ENCODE measurements at places on chromosomes 5 and 9. TPM values are rescaled to one million over a fixed set of nuclear protein-coding genes. Genes with fewer than 3 reads are reported as not detected.

The FAM219A gene
- 3.8 TPM for polyA plus RNA-seq

The SH3RF2 gene
- 25.0 TPM for polyA plus RNA-seq

The LAMC3 gene
- polyA plus RNA-seq = 0.44 TPM

DNA sequence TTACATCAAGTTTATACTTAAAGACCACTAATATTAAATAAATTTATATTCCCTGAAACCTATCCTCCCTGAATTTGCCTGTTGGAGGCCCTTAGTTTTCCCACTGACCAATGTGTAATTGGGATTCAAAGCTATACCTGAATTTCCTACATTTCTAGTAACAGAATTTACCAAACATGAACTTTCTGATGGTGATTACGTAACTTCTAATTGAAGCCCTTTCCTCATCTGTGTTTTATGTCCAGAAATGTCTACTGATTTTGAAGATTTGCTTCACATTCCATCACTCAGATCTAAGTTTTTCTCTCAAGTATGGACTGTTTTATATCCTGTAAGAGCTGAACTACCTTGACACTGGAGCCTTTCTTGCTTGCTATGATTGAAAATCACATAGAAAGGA lies 12.8 kb downstream of the ZFP62 start:
- H3K4me3 ChIP-seq = no peak overlapping the region
- no peaks in the 10 kb centered on the region for H3K27me3 ChIP-seq
- H3K36me3 ChIP-seq = peaks cover 31% of the 10 kb centered on the region
- DNase-seq = no peak

DNA sequence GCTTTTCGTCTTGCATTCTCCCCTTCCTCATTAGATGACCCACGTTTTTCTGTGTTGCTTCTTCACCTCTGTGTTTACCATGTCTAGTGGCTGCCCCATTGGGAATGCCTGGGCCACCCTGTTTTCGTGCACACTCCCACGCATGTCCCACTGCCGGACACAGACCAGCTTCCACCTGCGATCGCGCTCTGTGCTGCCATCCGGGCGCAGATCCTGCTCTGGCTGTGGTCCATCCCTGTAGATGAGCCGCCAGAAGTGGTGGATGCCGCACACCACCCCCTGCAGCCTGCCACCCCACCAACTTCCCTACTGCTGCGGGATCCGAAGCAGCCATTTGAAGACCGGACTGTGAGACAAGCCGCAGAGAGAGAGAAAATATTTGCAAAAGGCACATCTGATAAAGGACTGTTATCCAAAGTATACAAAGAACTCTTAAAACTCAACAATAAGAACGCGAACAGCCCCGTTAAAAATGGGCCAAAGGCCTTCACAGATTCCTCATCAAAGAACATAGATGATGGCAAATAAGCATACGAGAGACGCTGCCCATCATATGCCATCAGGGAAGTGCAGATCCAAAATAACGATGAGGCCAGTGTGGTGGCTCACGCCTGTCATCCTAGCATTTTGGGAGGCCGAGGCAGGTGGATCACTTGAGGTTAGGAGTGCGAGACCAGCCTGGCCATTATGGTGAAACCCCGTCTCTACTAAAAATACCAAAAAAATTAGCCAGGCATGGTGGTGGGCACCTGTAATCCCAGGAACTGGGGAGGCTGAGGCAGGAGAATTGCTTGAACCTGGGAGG lies 163.7 kb downstream of the COL23A1 start:
- H3K27me3 ChIP-seq = no peaks in the 10 kb centered on the region
- no peak for DNase-seq
- no peaks in the 10 kb centered on the region for H3K36me3 ChIP-seq
- no peak overlapping the region for H3K27ac ChIP-seq
- H3K4me1 ChIP-seq = no peaks in the 10 kb centered on the region

GRCh38 chr9:94717761-94718160 lies 8.7 kb upstream of the AOPEP start:
- H3K36me3 ChIP-seq = no peaks in the 10 kb centered on the region
- no peak overlapping the region for H3K4me3 ChIP-seq
- no peaks in the 10 kb centered on the region for H3K4me1 ChIP-seq
- no peak overlapping the region for H3K27ac ChIP-seq
- DNase-seq = no peak

All from small intestine (tissue), 16 donors.